Central memory CD4-positive, alpha-beta T cell (primary cell): ENCODE measurements at places on chromosomes 16 and 17.

DNA sequence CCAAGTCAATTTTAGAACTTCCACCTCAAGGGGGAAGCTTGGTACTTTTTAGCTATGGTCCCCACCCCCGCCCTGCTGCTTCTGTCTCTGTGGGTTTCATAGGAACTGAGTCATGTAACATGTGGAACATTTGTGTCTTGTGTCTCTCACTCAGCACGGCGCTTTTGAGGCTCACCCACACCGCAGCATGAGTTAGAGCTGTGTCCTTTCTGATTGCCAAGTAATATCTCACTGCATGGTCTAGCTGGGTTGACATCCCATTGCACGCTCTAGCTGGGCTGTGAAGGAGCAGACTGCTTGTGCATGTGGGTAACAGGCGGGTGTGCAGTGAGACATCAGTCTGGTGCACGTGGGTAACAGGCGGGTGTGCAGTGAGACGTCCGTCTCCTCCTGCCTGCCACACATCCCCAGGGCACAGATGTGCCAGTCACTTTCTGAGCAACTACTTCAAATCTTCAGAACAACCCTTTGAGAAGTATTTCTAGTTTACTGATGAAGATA is 26.4 kb upstream of the SLC7A5 start:
- DNase-seq = peak; percentile 36

- DNase-seq = peak; percentile 45
Measured at GRCh38 chr16:85448557-85449190, 164.4 kb upstream of the GSE1 start.

DNA sequence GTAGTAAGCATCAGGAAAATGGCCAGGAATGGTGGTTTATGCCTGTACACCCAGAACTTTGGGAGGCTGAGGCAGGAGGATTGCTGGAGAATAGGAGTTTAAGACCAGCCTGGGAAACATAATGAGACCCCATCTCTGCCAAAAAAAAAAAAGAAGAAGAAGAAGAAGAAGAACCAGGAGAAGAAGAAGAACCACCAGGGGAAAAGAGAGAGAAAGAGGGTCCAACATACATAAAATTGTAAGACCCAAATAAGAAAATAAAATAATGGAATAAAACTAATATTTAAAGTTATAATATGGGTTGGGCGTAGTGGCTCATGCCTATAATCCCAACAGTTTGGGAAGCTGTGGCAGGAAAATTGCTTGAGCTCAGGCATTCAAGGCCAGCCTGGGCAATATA is 408.4 kb downstream of the ZFHX3 start:
- no peak for DNase-seq

- DNase-seq = no peak
Measured at GRCh38 chr16:48014349-48015135, 141.3 kb downstream of the ABCC12 start.

GRCh38 chr16:85180827-85181738 is 68.8 kb upstream of the CIBAR2 start:
- DNase-seq = no peak

GRCh38 chr17:79826841-79827578 is 12.2 kb downstream of the CBX4 start:
- DNase-seq = no peak

GRCh38 chr17:7502171-7502847 is 18.1 kb downstream of the POLR2A start:
- no peak for DNase-seq

GRCh38 chr16:66250686-66251431 is 115.6 kb upstream of the CDH5 start:
- no peak for DNase-seq

DNA sequence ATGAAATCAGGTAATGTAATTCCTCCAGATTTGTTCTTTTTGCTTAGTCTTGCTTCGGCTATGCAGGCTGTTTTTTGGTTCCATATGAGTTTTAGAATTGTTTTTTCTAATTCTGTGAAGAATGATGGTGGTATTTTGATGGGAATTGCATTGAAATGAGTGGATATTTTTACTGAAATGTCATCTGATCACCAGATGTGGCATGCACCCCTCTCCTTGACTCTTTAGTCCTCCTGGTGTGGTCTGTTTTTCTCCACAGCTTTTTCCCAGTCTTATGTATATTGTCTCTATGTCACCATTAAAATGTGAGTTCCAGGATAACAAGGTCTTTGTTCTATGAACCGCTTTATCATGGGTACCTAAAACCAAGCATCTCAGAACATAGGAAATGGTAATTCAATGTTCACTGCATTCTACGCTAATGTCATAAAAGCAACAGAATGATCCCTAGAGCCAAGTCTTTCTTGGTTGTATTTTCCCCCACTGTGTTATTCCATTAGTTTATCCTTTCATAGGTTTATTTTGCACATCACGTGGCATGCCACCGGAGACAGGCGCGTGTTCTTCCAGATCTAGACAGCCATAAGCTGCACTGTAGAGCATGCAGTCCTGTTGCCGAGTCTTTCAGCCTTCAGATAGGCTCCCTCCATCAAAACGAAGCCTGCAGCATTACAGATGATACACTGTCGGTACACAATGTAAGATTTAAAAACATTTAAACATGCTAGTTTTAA is 172.5 kb downstream of the RPTOR start:
- DNase-seq = no peak

GRCh38 chr17:74558882-74559519 is 8.3 kb downstream of the CD300H start:
- DNase-seq = no peak

DNA sequence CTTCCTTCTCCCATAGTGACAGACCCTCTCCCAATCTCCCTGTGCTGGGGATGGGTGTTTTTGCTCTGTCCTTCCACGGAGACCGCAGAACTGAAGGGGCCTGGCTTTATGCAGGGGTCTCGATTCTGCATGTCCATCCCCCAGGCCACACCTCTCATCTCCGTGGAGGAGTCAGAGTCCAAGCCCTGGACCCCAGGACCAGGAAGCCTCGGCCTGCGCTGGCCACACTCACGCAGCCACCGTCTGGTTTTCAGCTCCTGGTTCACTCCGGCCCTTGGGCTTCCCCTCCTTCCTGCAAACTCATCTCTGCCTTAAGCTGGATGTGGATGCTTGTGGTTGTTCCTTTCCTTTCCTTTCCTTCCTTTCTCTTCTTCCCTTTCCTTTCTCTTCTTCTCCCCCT is 90.8 kb downstream of the MGAT5B start:
- DNase-seq = no peak

DNA sequence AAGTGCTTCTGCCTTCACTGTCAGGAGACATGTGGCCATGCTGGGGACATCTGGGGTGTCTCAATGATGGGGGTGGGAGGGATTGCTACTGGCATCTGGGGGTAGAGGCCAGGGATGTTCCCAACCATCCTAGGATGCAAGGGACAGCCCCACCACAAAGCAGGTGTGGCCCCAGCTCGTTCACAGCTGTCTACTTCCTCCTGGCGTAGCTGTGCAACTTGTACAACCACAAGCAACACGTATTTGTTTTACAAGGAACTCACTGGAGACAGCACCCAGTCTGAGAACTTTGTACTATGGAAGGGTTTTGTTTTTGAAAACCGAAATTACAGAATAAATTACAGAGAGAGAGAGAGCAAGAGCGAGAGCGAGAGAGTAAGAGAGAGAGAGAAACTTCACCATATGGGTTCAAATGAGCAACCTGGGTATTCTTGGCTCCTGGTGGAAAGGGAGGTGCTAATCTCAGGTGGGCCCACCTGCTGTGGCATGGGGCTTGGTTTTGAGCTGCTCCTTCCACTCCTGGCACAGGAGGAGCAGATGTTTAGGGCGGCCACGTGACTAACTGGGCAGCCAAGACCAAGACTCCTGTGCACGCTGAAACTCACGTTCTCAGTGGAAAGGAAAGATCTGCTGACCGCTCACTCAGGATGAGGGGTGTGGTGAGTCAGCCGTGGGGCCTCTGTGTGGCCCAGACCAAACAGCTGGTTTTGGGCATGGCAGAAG is 17.5 kb upstream of the TNFRSF13B start:
- peak; percentile 49 for DNase-seq

- peak; percentile 66 for DNase-seq
Measured at GRCh38 chr17:62703776-62704380, 76.4 kb downstream of the MRC2 start.

DNA sequence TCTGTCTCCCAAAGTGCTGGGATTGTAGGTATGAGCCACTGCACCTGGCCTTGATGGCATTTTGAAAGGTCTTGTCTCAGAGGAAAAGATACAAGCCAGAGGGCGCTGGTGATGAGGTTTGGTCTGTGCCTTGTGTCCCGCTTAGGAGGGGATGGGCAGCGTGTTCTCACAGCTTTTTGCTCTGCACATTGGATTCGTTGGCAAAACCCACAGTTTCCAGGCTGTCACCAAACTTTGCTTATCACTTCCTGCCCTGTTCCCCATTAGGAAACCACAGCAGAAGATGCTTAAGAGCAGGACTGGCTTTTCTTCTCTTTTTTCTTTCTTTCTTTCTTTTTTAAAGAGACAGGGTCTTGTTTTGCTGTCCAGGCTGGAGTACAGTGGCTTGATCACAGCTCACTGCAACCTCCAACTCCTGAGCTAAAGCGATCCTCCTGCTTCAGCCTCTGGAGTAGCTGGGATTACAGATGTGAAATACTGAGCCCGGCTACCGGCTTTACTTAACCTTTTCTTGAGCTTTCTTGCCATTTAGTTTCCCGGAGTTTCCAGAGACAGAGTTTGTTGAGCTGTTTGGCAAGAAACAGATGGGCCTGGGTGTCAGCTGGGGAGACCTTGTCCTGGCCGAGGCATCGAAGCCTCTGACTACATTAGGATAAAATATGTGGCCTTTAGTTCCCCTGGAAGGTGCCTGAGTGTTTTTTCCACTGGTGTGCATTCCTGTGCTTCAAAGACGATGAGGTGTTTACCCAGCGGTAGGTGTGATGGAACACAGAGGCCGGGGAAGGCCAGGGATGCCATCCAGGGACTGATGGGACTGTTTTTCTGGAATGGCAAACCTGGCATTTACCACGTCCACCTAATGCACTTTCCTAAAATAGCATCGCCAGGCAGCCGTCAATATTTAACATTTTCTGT is 112.9 kb downstream of the ABCC1 start:
- DNase-seq = peak; percentile 8

DNA sequence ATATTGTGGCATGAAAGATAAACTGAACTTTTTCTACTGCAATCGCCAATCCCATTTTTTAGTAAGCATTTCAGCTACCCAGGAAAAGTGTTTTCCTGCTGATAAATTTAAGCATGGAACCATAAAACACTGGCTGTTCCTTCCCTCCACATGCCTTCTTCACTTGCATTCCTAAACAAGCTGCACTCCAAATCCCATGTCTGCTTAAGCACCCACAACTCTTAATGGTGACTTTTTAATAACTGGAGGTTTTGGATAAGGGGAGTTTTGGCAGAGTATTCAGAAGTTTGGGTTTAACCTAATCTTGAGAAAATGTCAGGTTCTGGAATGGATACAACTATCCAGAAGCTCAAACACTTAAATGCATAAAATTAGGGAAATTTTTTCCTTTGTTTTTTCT is 345.6 kb upstream of the CA10 start:
- DNase-seq = no peak

DNA sequence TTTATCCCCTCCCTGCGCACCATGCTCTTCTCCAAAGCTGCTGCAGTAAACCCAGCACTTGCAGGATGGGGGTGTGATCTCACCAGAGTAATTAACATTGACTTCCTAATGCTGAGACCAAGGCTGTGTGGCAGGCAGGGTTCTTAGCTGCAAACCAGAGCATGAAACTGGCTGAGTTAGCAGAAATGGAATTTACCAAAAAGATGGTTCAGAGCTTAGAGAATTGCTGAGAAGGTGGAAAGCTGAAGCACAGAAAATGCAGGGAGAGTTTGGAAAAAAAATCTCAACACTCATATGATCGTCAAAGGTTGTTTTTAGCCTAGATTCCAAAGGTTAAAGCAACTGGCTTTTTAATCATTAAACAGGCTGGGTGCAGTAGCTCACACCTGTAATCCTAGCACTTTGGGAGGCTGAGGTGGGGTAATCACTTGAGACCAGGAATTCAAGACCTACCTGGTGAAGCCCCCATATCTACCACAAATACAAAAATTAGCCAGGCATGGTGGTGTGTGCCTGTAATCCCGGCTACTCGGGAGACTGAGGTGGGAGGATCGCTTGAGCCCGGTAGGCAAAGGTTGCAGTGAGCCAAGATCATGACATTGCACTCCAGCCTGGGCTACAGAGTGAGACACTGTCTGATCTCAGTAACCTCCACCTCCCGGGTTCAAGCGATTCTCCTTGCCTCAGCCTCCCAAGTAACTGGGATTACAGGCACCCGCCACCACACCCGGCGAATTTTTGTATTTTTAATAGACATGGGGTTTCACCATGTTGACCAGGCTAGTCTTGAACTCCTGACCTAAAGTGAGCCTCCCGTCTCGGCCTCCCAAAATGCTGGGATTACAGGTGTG is 6.0 kb upstream of the TXNDC11 start:
- DNase-seq = no peak

- no peak for DNase-seq
Measured at GRCh38 chr17:65085951-65086350, 29.4 kb upstream of the GNA13 start.

- DNase-seq = no peak
Measured at GRCh38 chr16:7335991-7336634, 3.5 kb downstream of the RBFOX1 start.

- DNase-seq = no peak
Measured at GRCh38 chr16:75062976-75063346, 53.6 kb downstream of the LDHD start.

DNA sequence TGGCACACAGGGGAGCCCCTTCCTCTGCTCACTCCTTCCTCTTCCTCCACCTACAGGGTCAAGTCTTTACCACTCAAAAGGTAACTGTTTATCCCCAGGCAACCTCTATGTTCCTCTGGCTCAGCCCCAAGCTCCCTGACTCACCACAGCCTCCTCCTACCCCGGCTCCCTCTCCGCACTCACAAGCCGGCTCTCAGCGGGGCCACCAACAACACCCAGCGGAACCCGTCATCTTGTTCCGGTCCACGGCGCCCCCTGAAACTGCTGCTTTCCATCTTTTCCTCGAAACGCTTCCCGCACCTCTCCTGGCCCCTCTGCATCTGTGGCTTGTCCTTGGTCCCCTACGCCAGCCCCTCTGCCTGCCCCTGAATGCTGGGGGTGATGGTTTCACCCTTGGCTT is 58.4 kb downstream of the NXN start:
- no peak for DNase-seq

- DNase-seq = no peak
Measured at GRCh38 chr17:956905-957304, 22.7 kb downstream of the NXN start.
